Pons (tissue), 1 donor: ENCODE measurements at places on chromosomes 6 and 20.

DNA sequence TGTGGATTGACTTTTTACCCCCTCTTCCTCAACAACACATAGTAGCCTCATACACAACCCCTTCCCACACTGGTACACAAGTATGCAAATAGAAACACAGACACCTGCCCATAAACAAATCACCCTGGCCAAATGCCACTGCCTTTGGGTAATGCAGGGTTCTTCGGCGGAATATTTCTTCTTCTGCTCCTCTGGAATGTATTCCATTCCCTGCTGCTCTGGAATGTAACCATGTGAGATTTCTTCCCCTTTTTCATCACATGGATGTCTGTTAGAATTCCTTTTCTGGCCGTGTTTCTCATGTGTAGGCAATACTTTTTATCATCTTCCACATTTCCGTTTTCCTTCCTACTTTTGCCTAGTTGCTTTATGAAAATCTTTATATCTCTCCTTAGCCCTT lies 76.1 kb upstream of the TPD52L1 start:
- no peak for DNase-seq

GRCh38 chr20:40769677-40770285 lies 80.7 kb upstream of the MAFB start:
- peak; percentile 34 for DNase-seq

DNA sequence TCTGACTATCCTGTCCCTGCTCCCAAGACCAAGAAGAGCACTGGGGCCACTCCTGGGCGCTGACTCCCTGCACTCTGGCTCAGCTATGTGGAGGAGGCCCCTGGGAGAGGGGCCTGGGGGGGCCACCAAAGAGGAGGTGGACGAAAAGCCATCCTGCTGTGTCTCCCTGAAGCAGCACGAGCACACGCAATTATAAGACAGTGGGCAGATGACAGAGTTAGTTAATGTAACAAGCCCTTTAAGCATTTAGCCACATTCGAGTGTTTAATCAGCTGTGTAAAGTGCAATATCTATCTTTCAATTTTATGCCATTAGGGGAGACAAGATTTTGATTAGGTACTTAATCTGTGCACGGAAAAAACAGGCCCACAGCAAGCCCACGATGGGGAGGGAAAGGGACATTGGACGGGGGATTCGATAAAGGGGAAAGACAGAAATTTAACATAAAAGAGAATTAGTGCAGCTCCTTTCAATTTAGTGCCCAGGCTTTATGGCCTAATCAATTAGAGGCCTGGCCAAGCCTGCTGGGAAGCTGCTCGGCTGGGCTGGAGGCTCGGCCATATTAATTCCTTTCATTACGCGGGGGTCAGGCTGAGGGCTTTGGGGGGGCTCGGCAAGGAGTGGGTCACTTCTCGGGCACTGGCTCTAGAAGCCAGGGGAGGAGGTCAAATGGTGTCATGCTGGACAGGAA lies 286.2 kb downstream of the DHX35 start:
- DNase-seq, result no peak

- no peak for DNase-seq
These were observed 3.9 kb upstream of the INSM1 start for GRCh38 chr20:20363799-20364592.

- no peak for DNase-seq
These were observed 46.0 kb downstream of the MAPK14 start for GRCh38 chr6:36073587-36073986.

DNA sequence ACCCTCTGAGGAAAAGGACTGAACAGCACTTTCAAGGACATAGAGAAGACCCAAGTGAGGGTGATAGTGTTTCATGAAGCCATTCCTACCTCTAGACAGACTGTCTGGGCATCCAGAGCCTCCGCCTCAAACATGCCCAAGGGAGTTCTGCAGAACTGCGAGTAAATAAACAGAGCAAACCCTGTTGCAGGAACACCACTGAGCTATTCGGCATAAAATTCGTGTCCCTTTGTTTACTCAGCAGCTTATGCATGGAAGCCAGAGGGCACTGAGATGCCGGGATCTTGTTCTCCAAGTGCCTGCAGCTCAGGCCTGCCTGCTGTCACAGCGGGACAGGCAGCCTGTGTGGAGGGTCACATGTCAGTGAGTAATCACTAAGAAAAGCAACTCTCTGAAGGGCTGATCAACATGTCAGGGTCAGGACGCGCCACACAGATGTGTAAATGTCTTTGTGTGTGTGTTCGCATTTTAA lies 164.9 kb upstream of the HEY2 start:
- peak; percentile 95 for DNase-seq

DNA sequence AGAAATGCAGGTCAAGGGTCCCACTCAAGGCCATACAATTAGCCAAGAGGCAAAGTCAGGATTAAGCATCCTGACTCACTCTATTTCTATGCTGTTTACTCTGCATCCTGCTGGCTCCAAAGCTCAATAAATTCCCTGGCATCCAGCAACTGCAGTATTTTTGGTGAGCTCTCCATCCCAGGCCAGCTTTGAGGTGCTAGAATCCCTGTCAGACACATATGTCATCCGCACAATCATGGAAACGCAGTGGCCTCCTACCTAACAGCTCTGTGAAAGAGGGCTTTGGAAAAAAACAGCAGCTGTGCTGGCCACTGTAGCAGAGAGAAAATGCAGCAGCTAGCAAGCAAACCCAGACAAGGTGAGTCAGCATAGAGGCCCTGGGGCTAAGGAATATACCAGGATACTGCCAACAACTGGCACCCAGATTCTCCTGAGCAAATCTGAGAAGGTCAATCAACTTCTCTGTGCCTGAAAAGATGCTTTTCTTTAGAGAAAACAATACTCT lies 58.4 kb downstream of the ANKEF1 start:
- no peak for DNase-seq

DNA sequence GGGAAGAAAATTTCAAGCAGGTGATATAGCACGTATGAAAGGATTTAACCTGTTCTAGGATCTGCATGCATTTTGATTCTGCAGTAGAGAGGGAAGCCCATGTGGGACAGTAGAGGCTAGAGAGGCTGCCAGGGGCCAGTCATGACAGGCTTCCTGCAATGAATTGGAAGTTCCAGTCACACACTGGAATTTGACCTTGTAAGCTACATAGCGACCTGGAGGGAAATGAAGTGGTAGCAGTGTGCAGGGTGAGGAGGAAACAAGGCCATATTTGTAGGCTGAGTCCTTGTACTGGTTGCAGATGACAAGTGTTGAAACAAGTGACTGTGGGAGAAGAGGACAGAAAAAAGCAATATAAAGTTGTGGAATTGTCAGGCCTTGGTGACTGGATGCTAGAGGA lies 58.6 kb upstream of the OLIG3 start:
- no peak for DNase-seq

GRCh38 chr6:168239044-168239773 lies 80.4 kb downstream of the DACT2 start:
- DNase-seq, result no peak

DNA sequence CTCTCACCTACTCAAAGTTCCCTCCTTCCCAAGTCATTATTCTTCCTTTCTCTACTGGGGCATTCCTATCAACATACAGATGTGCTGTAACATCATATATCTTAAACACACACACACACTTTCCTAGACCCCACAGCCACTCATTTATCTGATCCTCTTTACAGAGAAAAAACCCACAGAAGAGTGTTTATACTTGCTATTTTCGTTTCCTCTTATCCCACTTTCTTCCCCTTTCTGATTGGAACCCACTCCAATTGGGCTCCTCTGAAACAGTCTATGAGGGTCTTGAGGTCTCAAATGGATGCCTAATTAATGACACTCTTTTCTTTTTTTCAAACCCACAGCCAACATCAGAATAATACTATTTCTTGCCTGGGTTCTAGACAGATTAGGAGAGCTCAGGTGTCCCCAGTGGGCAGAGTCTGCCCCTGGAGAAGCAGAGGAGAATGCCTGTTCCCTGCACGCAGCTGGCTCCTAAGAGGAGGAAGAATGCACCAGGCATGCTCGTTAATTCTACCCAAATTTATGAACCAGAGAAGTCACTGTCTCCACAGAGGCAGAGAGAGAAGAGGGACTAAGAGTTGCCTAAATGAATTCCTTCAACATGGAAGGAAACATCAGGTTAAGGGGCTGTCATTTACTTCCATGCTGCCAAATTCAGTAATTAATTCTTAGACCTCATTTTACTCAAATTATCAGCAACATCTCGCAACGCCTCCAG lies 65.9 kb downstream of the CRYBG1 start:
- DNase-seq, result peak; percentile 57

DNA sequence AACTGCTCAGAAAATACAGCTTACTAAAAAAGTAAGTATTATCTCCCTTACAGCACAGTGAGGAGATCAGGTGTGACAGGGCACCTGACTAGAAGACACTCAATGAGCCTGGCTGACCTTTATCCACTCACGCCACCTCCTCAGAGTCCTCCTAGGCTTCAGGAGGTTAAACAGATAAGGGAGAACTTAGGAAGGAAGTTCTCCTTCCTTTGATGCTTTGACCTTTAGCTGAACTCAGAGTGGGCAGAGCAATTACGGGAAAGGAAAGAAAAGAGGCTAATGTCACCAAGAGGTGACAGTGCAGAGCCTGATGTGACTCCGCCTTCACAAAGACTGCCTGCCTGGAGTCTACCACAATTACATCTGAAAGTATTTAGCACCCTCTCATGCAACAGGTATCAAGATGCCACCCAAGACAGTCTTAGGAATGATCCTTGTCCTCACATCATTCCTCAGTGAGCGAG lies 36.7 kb downstream of the MAN1A1 start:
- no peak for DNase-seq

DNA sequence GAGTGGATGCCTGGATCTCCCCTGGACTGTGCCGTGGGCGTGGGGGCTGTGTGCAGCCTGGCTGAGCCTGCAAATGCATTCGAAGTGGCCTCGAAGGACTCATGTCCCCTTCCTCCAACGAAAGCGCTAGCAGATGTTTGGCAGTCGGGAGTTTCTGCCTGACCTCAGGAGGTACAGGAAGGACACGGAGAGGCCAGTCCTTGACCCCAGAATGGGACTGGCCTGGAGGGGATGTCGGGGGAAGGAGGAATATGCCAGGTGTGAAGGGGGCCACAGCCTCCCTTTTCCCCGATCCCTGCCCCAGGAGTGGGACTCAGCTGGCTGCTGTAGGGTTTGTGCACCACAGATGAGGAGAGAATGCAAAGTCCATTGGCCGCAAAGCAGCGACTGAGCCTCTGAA lies 45.6 kb downstream of the APCDD1L start:
- DNase-seq, result no peak

DNA sequence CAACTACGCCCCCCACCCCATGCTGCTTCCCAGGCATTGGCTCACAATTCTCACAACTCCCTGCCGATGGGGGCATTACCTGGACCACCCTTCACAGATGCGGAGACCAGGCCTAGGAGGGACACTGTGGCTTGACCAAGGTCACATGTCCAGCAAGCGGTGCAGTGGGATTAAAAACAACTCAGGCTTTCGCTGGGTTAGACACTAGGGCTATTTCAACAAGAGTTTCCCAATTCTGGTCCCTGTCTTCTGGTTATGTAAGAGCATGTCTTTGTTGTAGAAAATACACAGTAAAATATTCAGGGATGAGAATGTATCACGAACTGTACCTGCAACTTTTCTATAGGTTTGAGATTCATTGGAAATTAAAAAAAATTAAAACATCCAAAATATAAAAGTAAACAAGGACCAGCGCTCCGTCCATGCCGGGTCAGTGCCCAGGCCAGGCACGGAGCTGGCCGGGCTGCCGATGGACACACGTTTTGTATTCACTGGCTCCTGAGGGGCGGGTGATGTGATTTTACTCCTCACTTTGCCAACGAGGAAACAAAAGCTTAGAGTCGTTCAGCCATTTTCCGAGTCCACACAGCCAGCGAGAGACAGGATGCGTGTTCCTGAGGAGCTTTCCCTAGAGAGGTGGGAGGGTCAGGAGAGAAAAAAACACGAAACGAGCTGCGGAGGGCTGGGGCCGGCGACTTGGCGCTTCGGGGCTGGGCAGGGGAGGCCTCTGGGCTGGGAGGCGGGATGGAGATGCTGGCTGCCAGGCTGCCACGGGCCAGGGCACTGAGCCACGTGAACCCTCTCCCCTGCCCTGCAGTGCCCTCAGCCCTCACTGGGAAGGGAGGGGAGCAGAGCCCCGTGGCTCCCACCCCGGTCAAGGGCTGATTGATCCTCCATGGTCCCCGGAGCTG lies 17.1 kb upstream of the VSTM2L start:
- no peak for DNase-seq

DNA sequence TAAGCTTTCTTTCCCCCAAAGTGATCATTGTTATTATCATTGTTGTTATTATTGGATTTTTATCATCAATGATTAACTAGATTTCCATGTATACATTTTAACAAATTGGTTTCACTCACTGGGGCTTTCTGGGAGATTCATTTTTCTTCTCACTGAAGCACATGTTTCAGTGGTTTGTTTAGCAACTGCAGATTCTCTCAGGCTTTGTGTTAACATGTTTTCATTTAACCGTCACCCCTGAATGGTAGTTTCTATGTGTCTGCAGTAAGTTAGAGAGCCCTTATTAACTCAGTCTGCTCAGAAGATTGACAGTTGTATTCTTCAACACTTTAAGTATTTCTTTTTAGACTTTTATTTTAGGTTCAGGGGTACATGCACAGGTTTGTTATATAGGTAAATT lies 12.4 kb downstream of the ZKSCAN4 start:
- no peak for DNase-seq

DNA sequence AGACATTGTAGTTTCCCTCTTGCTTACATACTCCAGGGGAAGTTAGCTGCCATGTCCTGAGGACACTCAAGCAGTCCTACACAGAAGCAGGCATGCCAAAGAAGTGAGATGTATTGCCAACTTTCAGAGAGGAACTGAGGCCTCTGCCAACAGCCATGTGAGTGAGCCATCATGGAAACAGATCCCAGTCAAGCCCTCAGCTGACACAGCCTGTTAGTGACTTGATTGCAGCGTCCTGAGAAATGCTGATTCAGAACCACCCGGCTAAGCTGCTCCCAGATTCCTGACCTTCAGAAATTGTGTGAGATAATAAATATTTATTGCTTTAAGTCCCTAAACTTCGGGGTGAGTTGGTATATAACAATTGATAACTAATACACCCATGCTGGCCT lies 38.1 kb downstream of the GSTA2 start:
- DNase-seq, result no peak

- DNase-seq, result no peak
These were observed 35.1 kb upstream of the MYL9 start for GRCh38 chr20:36506253-36506652.

GRCh38 chr6:71033890-71034289 lies 77.0 kb upstream of the B3GAT2 start:
- no peak for DNase-seq
